ENCODE measurements at places on chromosomes 7 and 10. TPM values are rescaled to one million over a fixed set of nuclear protein-coding genes. Genes with fewer than 3 reads are reported as not detected.
A peak's percentile ranks its signal among the peaks of the same experiment; 100 is the strongest.

DNA sequence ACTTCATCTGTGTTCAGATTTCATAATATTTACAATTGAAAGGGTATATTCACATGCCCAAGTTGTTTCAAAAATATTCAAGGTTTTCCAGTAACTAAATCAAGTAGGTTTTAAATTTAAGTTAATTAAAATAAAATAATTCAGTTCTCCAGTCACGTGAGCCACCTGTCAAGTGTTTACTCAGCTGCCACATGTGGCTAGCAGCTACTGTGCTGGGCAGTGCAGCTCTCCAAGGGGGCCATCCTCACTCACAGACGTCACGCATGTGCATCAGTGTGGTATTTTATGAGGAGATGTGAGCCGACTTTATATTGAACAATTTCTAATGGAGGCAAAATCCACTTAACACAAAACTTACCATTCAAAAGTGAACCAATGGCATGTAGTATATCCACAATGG is 69.7 kb upstream of the CAMK2B start:
- DNase-seq: no peak

DNA sequence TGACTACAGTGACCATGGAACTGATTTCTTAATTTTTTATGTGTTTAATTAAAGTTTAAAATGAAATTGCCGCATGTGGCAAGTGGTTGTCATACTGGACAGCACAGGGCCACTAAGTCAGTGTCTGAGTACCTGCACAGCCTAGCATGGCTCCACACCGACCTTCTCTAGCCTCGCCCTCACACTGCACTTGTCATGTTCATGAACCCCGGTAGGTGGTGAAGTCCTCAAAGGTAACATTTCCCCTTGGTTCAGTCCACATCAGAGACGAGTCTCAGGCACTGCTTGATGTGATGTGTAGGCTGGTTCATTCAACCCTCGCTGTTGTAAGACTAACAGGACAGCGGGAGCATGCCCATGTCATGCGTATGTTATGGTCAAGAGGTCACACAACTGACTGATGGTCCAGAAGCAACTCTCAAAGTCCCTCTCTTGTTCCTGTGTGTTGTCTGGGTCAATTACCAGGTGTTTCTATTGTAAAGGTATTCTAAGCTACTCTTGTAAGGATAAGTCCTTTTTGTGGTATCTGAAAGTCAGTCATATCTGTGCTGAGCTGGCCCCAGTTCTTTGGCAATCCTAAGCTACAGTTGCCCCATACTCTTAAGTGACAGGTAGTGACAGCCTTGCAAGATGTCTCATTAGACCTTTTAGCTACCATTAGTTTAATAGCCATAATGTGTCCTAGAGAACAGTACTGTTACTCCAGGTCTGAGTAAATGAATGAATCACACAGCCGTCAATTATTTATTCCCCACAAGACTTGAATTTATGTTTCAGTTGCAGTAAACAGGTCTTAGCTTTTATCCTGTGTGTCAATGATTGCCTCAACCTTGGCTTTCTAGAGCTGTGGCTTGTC is 32.9 kb upstream of the ZC3HAV1L start:
- no peak for DNase-seq

DNA sequence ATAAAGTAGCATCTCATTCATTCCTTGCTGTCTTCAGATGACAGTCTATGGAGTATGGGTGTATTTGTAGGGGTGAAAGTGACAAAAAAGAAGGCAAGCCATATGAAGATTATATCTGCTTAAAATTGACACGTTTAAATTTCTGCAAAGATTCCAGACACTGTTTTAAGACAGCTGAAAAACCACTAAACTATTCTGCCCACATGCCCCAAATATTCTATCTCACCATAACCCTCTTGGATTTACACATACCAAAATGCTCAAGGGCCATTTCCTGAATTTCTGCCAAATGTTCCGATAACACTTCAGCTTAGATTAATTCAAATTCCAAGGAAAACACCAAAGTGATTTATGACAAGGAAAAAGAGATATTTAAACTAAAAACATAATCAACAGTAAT is 99.9 kb upstream of the IL6 start:
- no peak for DNase-seq

NPSR1 gene
- not detected for total RNA-seq

DNA sequence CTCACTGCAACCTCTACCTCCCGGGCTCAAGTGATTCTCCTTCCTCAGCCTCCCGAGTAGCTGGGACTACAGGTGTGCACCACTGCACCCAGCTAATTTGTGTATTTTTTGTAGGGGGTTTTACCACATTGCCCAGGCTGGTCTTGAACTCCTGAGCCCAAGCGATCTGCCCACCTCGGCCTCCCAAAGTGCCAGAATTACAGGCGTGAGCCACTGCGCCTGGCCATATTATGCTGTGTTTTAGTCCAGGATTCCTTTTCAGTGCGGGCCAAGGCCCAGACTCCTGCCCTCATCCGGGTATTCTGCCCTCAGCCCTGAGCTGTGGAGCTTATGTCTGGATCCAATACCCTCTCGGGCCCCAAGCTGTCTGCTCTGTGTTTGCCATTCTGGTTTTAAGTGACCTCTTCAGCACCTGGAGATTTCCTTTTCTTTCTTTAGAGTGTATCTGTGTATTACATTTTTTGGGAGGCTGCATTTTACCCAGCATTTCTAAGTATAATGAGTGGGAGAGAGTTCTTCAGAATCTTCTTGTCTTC is 114.9 kb downstream of the BUB3 start:
- DNase-seq: no peak

DNA sequence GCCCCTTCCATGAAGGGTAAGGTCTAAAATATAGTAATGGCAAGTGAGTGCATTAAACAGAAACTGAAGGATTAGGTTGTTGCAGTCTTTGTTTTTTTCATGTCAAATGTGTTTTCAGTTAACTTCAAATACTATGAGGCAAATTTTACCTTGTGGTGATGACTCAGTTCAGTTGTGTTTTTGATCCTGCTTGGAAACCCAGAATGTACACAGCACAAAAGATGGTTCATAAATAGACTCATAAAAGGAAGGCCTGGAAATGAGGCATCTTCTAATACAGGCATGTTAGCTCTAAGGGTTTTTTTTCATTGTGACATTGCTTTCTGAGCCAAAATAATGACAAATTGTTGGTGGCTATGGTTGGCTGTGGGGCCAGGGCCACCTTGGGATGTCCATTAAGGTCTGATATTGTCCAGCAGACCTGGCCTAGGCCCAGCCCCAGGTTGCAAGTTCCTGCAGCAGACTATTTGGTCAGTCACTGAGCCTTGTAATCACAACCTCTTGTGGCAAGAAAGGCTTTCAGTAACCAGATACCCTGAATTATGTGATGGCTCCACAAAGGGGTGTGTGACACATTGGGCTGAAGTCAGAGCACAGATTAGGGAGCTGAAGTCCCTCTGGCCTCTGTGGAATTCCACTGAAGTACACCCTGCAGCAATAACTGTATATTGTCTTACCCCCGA is 69.0 kb upstream of the SAMD8 start:
- DNase-seq: peak; percentile 46

- DNase-seq: no peak
These were observed 138.3 kb downstream of the EGFR start for GRCh38 chr7:55156919-55157763.

DNA sequence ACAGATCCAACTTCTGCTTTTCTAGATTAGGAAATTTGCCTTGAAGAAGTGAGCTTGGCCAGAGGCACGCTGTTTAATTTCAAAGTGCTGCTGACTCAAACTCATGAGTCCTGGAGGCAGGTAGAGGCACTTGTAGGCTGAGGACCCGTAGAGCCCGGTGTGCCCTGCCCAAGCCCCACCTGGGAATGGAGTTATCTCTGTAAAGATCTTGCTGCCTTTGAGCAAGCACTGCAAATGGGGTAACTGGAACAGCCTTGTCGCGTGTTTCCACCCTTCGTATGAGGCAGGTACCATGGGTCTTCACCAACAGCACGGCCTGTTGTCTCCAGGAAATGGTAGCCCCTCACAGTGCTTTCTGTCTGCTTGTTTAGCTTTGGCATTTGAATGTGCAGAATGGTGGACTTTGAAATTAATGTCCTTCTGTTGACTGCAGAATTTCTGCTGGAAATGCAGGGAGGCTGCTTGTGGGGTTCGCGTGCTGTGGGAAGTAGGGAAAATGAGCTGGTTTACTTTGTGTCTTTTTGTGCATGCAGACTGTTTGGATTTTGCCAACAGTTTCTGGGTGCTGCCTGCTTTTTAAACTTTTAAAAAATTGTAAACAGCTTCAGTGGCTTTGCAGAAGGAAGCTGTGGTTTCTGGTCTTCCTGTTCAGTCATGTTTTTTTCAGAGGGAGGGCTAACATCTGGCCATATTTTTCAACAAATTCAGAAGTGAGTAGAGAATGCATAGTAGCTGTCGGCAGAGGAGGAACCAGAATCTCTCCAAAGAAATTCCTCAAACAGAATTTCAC is 27.2 kb downstream of the CCM2 start:
- no peak for DNase-seq
